Astrocyte (in vitro differentiated cells and primary cell): ENCODE measurements at places on chromosomes 4 and X. TPM values are rescaled to one million over a fixed set of nuclear protein-coding genes. Genes with fewer than 3 reads are reported as not detected.

GRCh38 chr4:19930742-19931141 is 321.0 kb upstream of the SLIT2 start:
- no peak overlapping the region for H3K4me3 ChIP-seq
- DNase-seq, result peak; percentile 34
- H3K27me3 ChIP-seq, result no peaks in the 10 kb centered on the region
- H3K36me3 ChIP-seq, result no peaks in the 10 kb centered on the region
- H3K27ac ChIP-seq, result no peak overlapping the region

PSAPL1 gene
- total RNA-seq, result not detected in 2 replicates

- no peaks in the 10 kb centered on the region for H3K4me1 ChIP-seq
- H3K4me3 ChIP-seq, result no peak overlapping the region
- H3K36me3 ChIP-seq, result no peaks in the 10 kb centered on the region
- peaks cover 18% of the 10 kb centered on the region for H3K27me3 ChIP-seq
Measured at GRCh38 chr4:2049811-2050210, 9.3 kb upstream of the NAT8L start.

CLIC2 gene
- total RNA-seq, result 0.27 TPM in 1 of 2 replicates, not detected in the other

DNA sequence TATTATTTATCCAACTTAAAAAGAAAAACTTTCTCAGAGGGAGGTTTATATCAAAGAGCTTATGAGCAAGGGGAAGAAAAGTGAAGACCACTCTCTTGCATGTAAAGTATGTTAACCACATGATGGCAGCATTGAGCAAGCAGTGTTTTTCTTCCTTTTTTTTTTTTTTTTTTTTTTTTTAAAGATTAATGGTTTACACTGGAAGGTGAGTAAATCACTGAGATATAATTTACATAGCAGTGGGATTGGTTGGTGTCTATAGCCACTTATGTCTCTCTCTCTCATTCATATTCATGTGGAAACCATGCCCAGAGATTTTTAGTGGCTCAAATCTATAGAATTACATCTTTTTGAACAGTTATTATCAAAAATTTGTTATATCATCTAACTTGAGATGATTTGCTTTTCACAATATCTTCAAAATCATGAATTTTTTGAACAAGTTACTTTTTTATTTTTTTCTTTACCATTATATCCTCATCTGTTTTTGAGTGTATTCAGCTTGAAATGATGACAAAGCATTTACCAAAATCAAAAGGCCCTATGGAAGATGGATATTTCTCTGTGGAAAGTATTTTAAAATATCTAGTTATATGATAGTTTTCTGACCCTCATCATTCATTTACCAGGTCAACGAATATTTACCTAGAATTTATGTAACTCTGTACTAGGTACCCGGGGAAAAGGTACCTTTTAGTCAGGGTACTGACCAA is 31.6 kb downstream of the MTHFD2L start:
- H3K27me3 ChIP-seq, result no peaks in the 10 kb centered on the region
- no peaks in the 10 kb centered on the region for H3K4me1 ChIP-seq
- no peak overlapping the region for H3K27ac ChIP-seq

GRCh38 chr4:105666693-105667092 is 41.8 kb downstream of the INTS12 start:
- H3K36me3 ChIP-seq, result no peaks in the 10 kb centered on the region
- H3K27ac ChIP-seq, result no peak overlapping the region
- DNase-seq, result peak; percentile 8
- no peaks in the 10 kb centered on the region for H3K27me3 ChIP-seq
- no peaks in the 10 kb centered on the region for H3K4me1 ChIP-seq

GRCh38 chr4:173121076-173121561 is 47.5 kb upstream of the GALNT7 start:
- DNase-seq, result peak; percentile 59
- no peaks in the 10 kb centered on the region for H3K27me3 ChIP-seq
- H3K4me1 ChIP-seq, result peaks cover 5% of the 10 kb centered on the region
- H3K4me3 ChIP-seq, result no peak overlapping the region
- no peaks in the 10 kb centered on the region for H3K36me3 ChIP-seq

DNA sequence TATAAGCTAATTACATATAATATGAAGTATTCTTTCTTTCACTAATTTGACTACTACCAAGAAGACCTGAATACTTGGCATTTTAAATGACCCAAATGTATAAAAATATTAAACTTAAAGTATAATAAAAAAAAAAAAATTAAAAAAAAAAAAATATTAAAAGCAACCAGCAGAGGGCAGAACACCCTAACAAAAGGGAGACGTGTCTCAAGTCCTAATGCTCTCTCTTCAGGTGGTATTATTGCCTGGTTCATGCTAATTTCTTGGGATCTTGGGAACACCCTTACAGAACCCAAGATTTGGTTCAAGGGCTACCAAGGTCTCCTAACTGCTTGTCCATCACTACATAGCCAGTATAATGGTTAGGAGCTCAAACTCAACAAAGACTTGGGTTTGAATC is 754.8 kb downstream of the RAB28 start:
- no peaks in the 10 kb centered on the region for H3K36me3 ChIP-seq
- peaks cover 2% of the 10 kb centered on the region for H3K27me3 ChIP-seq
- DNase-seq, result peak; percentile 1
- H3K27ac ChIP-seq, result no peak overlapping the region

- H3K27me3 ChIP-seq, result no peaks in the 10 kb centered on the region
- H3K4me3 ChIP-seq, result no peak overlapping the region
- H3K27ac ChIP-seq, result no peak overlapping the region
- no peaks in the 10 kb centered on the region for H3K36me3 ChIP-seq
Measured at GRCh38 chrX:144295921-144296320, 412.1 kb downstream of the UBE2NL start.

FRMD7 gene
- 0.09 TPM in 1 of 2 replicates, not detected in the other for total RNA-seq

- H3K27me3 ChIP-seq, result no peaks in the 10 kb centered on the region
- no peak for DNase-seq
- no peak overlapping the region for H3K27ac ChIP-seq
- no peaks in the 10 kb centered on the region for H3K36me3 ChIP-seq
- H3K4me1 ChIP-seq, result no peaks in the 10 kb centered on the region
- no peak overlapping the region for H3K4me3 ChIP-seq
Measured at GRCh38 chr4:58560736-58561135, 1450.6 kb upstream of the IGFBP7 start.

DNA sequence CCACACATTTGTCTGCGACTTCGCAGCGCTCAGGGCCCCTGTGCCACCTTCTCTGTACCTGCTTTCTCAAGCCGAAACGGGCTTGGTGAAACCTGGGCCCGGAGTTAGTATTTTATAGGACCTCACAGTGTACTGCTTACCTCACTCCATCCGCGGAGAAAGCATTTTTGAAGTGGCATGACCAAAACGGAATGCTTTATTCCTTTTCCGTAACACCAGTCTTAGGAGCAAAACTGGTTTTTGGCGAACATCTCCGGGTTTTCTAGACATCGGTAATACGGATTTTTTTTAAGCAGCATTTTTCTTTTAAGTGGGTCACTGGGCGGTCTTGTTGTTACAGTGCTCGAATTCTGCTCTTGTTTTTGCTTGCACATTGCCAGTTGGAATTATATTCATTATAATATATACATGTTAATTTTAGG is 3.6 kb downstream of the ZIC3 start:
- no peaks in the 10 kb centered on the region for H3K4me1 ChIP-seq
- DNase-seq, result no peak
- no peak overlapping the region for H3K4me3 ChIP-seq

CT47B1 gene
- total RNA-seq, result not detected in 2 replicates

DNA sequence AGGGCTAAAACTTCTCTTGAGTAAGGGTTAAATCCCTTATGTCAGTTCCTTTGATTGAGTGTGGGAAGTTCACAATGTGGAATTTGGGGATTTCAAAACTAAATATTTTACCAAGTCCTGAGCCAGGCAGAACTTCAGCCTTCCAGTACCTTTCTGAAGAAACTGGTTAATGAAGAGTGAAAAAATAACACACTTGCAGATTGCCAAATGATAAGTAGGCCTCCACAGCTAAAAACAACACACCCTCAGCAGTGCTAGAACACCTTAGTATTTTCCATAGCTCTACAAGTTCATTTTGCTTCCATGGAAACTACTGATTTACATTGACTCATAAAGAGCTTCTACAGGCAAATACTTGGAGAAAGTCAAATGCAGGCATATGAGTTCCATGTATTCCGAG is 326.8 kb downstream of the ZNF674 start:
- H3K4me1 ChIP-seq, result no peaks in the 10 kb centered on the region
- no peaks in the 10 kb centered on the region for H3K36me3 ChIP-seq
- no peak for DNase-seq
- H3K27ac ChIP-seq, result no peak overlapping the region
- no peaks in the 10 kb centered on the region for H3K27me3 ChIP-seq
- no peak overlapping the region for H3K4me3 ChIP-seq

DNA sequence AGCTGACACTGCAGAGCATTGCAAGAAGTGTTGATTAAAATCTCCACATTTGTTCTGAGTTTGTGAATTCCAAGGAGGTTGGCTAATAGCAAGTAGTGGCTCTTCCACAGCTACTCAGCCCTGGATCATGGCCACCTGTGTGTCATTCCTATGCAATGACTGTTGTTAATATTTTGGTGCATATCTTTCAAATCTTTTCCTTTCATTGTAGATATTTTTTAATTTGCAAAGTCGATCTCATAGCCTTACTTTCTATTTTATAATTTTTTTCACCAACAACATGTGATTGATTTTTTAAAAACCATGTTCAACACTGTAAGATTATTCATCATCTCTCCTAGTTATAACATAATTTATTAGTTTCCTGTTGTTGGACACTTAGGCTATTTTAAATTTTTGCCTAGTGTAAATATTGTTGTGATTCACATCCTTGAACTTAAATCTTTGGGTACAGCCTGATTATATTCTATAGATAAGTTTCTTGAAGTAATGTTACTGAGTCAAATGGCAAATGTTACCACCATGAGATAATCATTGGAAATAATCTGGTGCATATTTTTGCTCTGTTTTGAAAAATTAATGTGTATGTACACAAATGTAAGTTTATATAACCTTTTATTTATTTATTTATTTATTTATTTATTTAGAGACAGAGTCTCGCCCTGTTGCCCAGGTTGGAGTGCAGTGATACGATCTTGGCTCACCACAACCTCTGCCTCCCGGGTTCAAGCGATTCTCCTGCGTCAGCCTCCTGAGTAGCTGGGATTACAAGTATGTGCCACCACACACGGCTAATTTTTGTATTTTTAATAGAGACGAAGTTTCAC is 17.1 kb upstream of the ARHGAP10 start:
- H3K4me1 ChIP-seq, result peaks cover 3% of the 10 kb centered on the region
- H3K36me3 ChIP-seq, result no peaks in the 10 kb centered on the region
- no peak overlapping the region for H3K4me3 ChIP-seq
- no peaks in the 10 kb centered on the region for H3K27me3 ChIP-seq

GIMD1 gene
- total RNA-seq, result not detected in 2 replicates

- no peaks in the 10 kb centered on the region for H3K4me1 ChIP-seq
- no peak overlapping the region for H3K4me3 ChIP-seq
- H3K27ac ChIP-seq, result no peak overlapping the region
Measured at GRCh38 chrX:153631907-153632594, 15.0 kb upstream of the DUSP9 start.

- no peaks in the 10 kb centered on the region for H3K27me3 ChIP-seq
- no peaks in the 10 kb centered on the region for H3K36me3 ChIP-seq
- DNase-seq, result no peak
- H3K27ac ChIP-seq, result no peak overlapping the region
Measured at GRCh38 chrX:69116077-69116476, 49.2 kb downstream of the PJA1 start.

- no peak overlapping the region for H3K4me3 ChIP-seq
- no peak for DNase-seq
- no peaks in the 10 kb centered on the region for H3K27me3 ChIP-seq
- peaks cover 9% of the 10 kb centered on the region for H3K4me1 ChIP-seq
- no peak overlapping the region for H3K27ac ChIP-seq
Measured at GRCh38 chr4:3040452-3041191, 33.7 kb downstream of the HTT-AS start.

- H3K27ac ChIP-seq, result no peak overlapping the region
- H3K36me3 ChIP-seq, result no peaks in the 10 kb centered on the region
- H3K4me1 ChIP-seq, result no peaks in the 10 kb centered on the region
- no peak for DNase-seq
Measured at GRCh38 chrX:10399043-10399741, 221.2 kb downstream of the MID1 start.

GRCh38 chr4:78297116-78297800 is 240.1 kb downstream of the FRAS1 start:
- peaks cover 31% of the 10 kb centered on the region for H3K4me1 ChIP-seq
- H3K36me3 ChIP-seq, result no peaks in the 10 kb centered on the region
- peak; percentile 53 for DNase-seq

GRCh38 chrX:136200466-136200865 is 50.7 kb downstream of the MAP7D3 start:
- H3K27me3 ChIP-seq, result no peaks in the 10 kb centered on the region
- peaks cover 15% of the 10 kb centered on the region for H3K4me1 ChIP-seq
- H3K4me3 ChIP-seq, result no peak overlapping the region
- H3K36me3 ChIP-seq, result no peaks in the 10 kb centered on the region
- no peak overlapping the region for H3K27ac ChIP-seq

FOXO4 gene
- total RNA-seq, result 13.7 and 15.0 TPM in 2 replicates

DNA sequence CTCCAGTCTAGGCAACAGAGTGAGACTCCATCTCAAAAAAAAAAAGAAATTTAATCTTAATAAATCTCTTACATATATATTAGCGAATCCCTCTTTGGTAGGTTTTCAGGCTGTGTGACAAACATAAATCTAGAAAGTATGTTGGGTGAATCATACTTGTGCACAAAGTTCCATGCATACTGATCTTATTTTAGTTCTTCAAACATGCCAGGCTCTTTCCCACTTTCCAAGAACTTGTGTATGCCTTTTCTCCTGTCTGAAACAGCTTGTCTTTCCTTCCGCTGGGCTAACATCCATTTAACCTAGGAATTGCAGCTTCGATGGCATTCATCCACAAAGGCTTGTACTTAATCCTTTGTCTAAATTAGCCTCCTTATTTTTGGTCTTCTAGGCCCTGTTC is 156.6 kb upstream of the CASK start:
- H3K27ac ChIP-seq, result no peak overlapping the region
- H3K4me3 ChIP-seq, result no peak overlapping the region
- H3K27me3 ChIP-seq, result no peaks in the 10 kb centered on the region
- no peaks in the 10 kb centered on the region for H3K36me3 ChIP-seq
- peak; percentile 39 for DNase-seq
- H3K4me1 ChIP-seq, result no peaks in the 10 kb centered on the region

DNA sequence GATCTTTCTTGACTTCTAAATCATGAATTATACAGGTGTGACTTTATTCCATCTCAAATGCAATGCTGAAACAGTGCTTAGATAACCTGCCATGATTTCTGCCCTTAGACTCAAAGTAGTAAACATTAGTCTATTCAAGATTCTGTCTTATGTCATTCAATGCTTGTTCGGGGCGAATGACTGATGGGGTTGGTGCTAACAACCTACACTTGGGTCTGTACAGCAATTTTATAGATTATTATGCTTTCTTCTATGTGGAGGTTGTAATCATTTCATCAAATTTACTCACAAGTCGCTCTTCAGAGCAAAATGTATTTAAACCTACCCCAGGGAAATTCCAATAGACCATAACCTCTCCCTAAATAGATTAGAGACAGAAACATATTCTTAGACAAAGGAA is 1021.5 kb upstream of the GRID2 start:
- H3K27me3 ChIP-seq, result no peaks in the 10 kb centered on the region
- no peaks in the 10 kb centered on the region for H3K4me1 ChIP-seq
- H3K4me3 ChIP-seq, result no peak overlapping the region
- H3K36me3 ChIP-seq, result no peaks in the 10 kb centered on the region
- DNase-seq, result no peak

SPP1 gene
- 153 and 217 TPM in 2 replicates for total RNA-seq

- H3K36me3 ChIP-seq, result no peaks in the 10 kb centered on the region
- no peaks in the 10 kb centered on the region for H3K4me1 ChIP-seq
- no peak overlapping the region for H3K27ac ChIP-seq
- no peak for DNase-seq
- H3K27me3 ChIP-seq, result no peaks in the 10 kb centered on the region
- H3K4me3 ChIP-seq, result no peak overlapping the region
Measured at GRCh38 chr4:121421594-121421993, 40.8 kb upstream of the QRFPR start.

ZNF157 gene
- 0.17 and 0.54 TPM in 2 replicates for total RNA-seq

GRCh38 chr4:148447681-148448080 is 5.5 kb upstream of the NR3C2 start:
- DNase-seq, result no peak
- H3K27me3 ChIP-seq, result peaks cover 27% of the 10 kb centered on the region
- H3K36me3 ChIP-seq, result no peaks in the 10 kb centered on the region
- H3K4me3 ChIP-seq, result no peak overlapping the region
- H3K4me1 ChIP-seq, result peaks cover 17% of the 10 kb centered on the region
